Heart left ventricle (tissue), 16 donors: ENCODE measurements at places on chromosomes 3 and 15. TPM values are rescaled to one million over a fixed set of nuclear protein-coding genes. Genes with fewer than 3 reads are reported as not detected.
A peak's percentile ranks its signal among the peaks of the same experiment; 100 is the strongest.

The SLC9C1 gene
- 0.75 TPM for total RNA-seq

The FAM81A gene
- total RNA-seq: 2.1 TPM

The DGKG gene
- 47.3 TPM for total RNA-seq

The SLC35G2 gene
- 1.0 TPM for total RNA-seq

The PLSCR2 gene
- not detected for total RNA-seq

The HEMK1 gene
- total RNA-seq: 7.8 TPM

The EOMES gene
- total RNA-seq: 0.16 TPM

The HCLS1 gene
- 29.2 TPM for total RNA-seq

The CLDND1 gene
- 75.1 TPM for total RNA-seq

The CLDN18 gene
- total RNA-seq: not detected

The A4GNT gene
- total RNA-seq: not detected

The TMEM158 gene
- total RNA-seq: 0.83 TPM

The TRIM42 gene
- not detected for total RNA-seq

The CLSTN2 gene
- total RNA-seq: 2.0 TPM

The GNAT1 gene
- not detected for total RNA-seq

The OXTR gene
- total RNA-seq: not detected

- no peak for DNase-seq
- no peaks in the 10 kb centered on the region for H3K27me3 ChIP-seq
These were observed 245.2 kb upstream of the ARPP21 start for GRCh38 chr3:35393901-35394799.

DNA sequence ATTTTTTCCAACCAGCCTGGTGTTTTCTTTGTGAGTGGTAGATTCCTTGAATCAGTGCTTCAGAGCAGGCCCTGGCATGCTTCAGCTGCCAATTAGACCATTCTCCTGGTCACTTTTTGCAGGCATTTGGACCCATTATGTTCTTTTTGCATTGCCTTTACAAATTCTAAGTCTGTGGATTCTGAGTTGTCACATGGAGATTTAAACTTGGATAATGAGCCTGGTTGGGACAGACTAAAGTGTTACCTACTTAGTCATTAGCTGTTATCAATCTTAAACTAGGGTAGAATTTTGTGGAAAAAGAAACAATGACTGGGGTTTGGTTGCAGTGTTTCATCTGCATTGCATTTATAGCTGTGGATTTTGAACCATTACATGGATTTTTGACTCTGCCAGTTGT is 40.6 kb downstream of the ARHGEF26 start:
- H3K27me3 ChIP-seq: no peaks in the 10 kb centered on the region
- no peak for DNase-seq
- no peak overlapping the region for H3K27ac ChIP-seq
- H3K4me1 ChIP-seq: no peaks in the 10 kb centered on the region
- H3K4me3 ChIP-seq: no peak overlapping the region

DNA sequence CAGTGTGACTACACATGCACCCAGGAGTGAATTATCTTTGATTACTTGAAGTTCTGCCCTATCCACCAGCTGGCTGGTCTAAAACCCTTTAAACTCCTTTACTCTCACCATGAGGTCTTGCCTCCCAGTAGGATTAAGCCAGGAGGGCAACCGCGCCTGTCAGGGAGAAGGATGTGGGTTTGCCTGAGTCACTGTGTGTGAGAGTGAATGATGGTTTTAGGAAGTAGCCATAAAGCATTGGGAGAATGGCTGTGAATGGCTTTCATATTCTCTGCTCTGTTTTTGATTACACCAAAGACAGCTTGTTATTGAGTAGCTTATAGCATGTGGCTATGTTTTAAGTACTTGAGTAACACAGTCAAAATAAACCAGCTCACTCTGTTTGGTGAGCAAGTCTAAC is 637.7 kb upstream of the TBL1XR1 start:
- H3K27ac ChIP-seq: no peak overlapping the region
- H3K4me3 ChIP-seq: no peak overlapping the region
- no peaks in the 10 kb centered on the region for H3K36me3 ChIP-seq
- DNase-seq: no peak
- no peaks in the 10 kb centered on the region for H3K4me1 ChIP-seq
- no peaks in the 10 kb centered on the region for H3K27me3 ChIP-seq

DNA sequence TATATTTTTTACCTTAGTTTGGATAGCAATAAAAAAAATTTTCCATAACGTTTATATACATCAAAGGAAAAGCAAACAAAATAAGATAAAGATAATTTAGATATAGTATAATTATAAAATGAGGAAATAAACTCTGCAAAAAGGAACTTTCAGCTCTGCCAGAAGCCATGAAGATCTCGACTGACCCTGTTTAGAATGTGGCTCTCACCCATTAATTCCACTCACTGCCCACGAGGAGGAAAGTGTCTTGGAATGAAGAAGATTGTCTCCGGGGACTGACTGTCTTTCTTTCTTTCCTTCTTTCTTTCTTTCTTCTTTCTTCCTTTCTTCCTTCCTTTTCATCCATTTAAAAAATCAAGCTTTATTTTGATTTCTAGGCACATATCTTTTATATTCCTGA is 20.1 kb upstream of the PRR20G start:
- DNase-seq: no peak
- H3K27ac ChIP-seq: no peak overlapping the region
- H3K4me3 ChIP-seq: no peak overlapping the region
- no peaks in the 10 kb centered on the region for H3K4me1 ChIP-seq

- no peaks in the 10 kb centered on the region for H3K27me3 ChIP-seq
- DNase-seq: no peak
- H3K4me3 ChIP-seq: no peak overlapping the region
- H3K4me1 ChIP-seq: peaks cover under 1% of the 10 kb centered on the region
These were observed 286.9 kb upstream of the TBL1XR1 start for GRCh38 chr3:177484206-177484605.

- no peaks in the 10 kb centered on the region for H3K27me3 ChIP-seq
- no peak for DNase-seq
- H3K27ac ChIP-seq: no peak overlapping the region
- H3K36me3 ChIP-seq: peaks cover 12% of the 10 kb centered on the region
- no peak overlapping the region for H3K4me3 ChIP-seq
These were observed 1.9 kb downstream of the SHISA5 start for GRCh38 chr3:48502121-48502520.

- no peak for DNase-seq
- H3K4me3 ChIP-seq: no peak overlapping the region
- no peaks in the 10 kb centered on the region for H3K36me3 ChIP-seq
These were observed 17.2 kb downstream of the RAD18 start for GRCh38 chr3:8945890-8946600.

DNA sequence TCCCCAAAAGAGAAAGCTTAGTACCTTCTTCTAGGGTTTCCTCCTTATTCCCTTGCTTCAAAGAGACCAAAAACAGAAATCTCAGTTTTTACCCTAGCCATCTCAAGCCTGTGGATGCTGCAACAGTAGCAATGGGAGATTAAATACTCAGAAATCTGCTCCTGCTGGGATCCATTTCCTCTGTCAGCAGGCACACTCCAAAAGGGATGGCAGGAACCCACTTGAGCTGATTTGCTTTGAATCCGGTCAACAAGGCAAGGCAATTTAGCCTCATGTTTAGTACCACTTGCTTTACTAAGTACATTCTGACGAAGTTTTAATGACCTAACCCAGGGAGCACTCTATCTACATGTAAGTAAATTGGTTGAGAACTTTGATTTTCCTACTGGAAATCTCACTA is 590.0 kb upstream of the ADAMTS9 start:
- H3K4me3 ChIP-seq: no peak overlapping the region
- no peaks in the 10 kb centered on the region for H3K36me3 ChIP-seq
- peaks cover 10% of the 10 kb centered on the region for H3K4me1 ChIP-seq
- no peak overlapping the region for H3K27ac ChIP-seq
- no peak for DNase-seq
- no peaks in the 10 kb centered on the region for H3K27me3 ChIP-seq

GRCh38 chr3:134922866-134923265 is 127.8 kb downstream of the EPHB1 start:
- no peak overlapping the region for H3K4me3 ChIP-seq
- DNase-seq: no peak
- no peaks in the 10 kb centered on the region for H3K4me1 ChIP-seq
- no peaks in the 10 kb centered on the region for H3K36me3 ChIP-seq
- H3K27ac ChIP-seq: no peak overlapping the region
- H3K27me3 ChIP-seq: no peaks in the 10 kb centered on the region

DNA sequence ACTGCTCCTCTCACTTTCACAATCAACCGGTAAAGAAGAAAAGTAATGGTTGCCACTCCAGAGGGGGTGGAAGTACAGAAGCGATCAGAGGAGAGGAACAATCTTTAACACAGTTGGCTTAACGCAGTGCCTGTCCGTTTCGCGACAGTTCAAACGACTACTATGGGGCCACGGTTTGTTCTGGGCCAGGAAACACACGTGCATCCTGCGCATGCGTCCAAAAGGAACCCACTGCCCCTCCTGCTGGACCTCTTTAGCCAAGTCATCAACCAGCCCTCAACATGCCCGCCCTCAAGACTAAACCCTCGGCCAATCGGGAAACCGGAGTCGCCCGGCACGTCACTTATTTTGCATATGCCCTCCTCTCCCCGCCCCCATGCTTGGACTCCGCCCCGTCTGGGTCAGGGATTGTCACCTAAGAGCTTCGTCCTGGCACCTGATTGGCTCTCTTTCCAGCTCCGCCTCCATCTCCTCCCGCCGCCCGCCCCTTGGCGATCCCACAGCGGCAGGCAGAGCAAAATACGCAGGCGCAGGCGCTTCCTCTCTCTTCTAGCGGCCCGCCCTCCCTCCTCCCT is 345 bp upstream of the CDV3 start:
- peak; percentile 100 for DNase-seq
- H3K36me3 ChIP-seq: no peaks in the 10 kb centered on the region
- H3K27me3 ChIP-seq: no peaks in the 10 kb centered on the region

GRCh38 chr15:82750831-82751180 is 41.1 kb upstream of the AP3B2 start:
- peak overlapping the region; percentile 95 for H3K4me3 ChIP-seq
- H3K36me3 ChIP-seq: no peaks in the 10 kb centered on the region
- peaks cover 5% of the 10 kb centered on the region for H3K4me1 ChIP-seq
- H3K27me3 ChIP-seq: no peaks in the 10 kb centered on the region

GRCh38 chr3:113128386-113129015 is 82.9 kb upstream of the BOC start:
- H3K27ac ChIP-seq: no peak overlapping the region
- no peaks in the 10 kb centered on the region for H3K4me1 ChIP-seq
- DNase-seq: no peak
- H3K36me3 ChIP-seq: no peaks in the 10 kb centered on the region
- H3K4me3 ChIP-seq: no peak overlapping the region

DNA sequence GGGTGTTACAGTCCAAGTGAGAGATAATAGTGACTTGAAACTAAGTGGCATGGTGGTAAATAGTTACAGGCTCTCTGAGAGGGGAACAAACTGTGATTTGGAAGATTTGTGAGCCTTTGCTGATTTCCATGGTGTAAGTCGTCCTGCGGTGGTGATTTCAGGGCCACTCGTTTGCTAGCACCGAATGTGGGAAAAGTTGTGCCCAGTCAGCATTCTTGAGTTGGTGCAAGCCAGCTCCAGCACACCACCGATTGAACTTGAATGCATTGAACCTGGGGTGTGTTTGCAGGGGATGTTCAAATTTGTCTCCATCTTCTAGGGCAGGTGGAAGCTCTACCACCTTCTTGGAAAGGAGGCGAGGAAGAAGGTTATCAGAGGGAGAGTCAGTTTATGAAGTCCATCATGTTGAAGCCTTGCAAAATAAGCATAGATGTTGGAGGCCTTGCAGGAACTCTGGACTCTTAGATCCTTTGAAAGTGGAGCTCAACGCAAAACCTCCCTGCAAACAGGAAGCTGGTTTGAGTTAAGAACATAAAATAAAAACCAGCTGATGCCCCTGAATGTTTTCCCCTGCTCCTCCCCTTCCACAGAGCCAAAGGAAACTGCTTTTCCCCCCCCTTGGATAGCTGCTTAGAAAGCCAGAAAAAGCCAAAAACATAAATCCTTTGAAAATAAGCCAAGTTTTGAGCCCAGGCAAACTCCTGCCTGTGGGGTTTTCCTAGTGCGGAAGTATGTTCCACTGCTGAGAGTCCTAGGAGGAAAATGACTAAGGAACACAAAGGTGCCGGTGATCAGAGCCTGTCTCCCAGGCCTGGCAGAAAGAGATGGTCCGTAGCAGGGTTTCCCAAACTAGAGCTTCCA is 21.9 kb downstream of the MAPKBP1 start:
- H3K4me3 ChIP-seq: no peak overlapping the region
- no peak for DNase-seq
- peak overlapping the region; percentile 54 for H3K27ac ChIP-seq
- no peaks in the 10 kb centered on the region for H3K36me3 ChIP-seq

DNA sequence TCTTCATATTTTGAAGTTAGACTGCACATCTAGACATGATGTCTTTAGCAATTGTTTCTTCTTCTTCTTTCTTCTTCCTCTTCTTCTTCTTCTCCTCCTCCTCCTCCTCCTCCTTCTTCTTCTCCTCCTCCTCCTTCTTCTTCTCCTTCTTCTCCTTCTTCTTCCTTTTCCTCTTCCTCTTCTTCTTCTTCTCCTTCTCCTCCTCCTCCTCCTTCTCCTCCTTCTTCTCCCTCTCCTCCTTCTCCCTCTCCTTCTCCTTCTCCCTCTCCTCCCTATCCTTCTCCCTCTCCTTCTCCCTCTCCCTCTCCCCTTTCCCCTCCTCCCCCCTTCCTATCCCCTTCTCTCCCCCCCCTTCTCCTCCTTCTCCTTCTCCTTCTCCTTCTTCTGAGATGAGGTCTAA is 21.9 kb downstream of the TCF12 start:
- DNase-seq: no peak
- no peak overlapping the region for H3K4me3 ChIP-seq
- no peaks in the 10 kb centered on the region for H3K27me3 ChIP-seq

DNA sequence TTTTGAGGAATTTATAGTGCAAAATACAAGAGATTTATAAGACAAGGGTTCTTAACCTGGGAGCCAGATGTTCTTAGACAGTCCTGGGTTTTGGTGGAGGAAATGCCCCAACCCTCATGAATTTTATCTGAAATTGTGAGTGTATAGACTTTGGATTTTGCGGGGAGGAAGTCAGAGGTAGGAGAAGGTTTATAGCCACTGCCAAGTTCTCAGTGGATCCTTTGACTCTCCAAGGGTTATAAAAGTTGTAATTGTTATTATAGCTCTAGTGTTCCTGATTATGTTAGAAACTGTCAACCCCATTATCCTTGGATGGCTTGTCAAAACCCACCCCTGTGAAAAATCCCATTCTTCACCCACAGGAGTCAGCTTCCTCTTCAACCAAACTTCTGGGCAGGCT is 183.6 kb downstream of the LRTM1 start:
- no peaks in the 10 kb centered on the region for H3K36me3 ChIP-seq
- no peak overlapping the region for H3K27ac ChIP-seq

DNA sequence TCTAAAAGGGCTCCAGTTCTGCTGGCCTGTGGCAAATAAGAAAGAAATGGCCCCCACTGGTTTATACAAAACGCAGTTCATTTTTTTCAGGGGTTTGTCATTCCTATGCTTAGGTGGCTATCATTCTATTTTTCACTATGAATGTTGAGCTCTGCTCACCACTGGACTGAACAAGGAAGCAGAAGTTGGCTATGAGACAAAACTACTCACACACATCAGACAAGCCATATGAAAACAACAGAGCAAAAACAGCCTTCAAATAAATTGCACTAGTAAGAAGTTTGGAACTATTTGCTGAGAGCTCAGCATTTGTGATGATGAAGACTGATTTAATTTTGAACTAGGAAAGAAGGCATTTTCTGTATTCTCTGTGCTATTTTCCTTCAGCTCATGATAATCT is 328.5 kb downstream of the MECOM start:
- no peaks in the 10 kb centered on the region for H3K27me3 ChIP-seq
- no peak for DNase-seq
- no peak overlapping the region for H3K4me3 ChIP-seq
- no peaks in the 10 kb centered on the region for H3K4me1 ChIP-seq
- no peak overlapping the region for H3K27ac ChIP-seq
- no peaks in the 10 kb centered on the region for H3K36me3 ChIP-seq
